ENCODE measurements at places on chromosomes 3 and 15.

- no peak for DNase-seq
Measured at GRCh38 chr15:90557186-90558084, 27.7 kb downstream of the CRTC3 start.

DNA sequence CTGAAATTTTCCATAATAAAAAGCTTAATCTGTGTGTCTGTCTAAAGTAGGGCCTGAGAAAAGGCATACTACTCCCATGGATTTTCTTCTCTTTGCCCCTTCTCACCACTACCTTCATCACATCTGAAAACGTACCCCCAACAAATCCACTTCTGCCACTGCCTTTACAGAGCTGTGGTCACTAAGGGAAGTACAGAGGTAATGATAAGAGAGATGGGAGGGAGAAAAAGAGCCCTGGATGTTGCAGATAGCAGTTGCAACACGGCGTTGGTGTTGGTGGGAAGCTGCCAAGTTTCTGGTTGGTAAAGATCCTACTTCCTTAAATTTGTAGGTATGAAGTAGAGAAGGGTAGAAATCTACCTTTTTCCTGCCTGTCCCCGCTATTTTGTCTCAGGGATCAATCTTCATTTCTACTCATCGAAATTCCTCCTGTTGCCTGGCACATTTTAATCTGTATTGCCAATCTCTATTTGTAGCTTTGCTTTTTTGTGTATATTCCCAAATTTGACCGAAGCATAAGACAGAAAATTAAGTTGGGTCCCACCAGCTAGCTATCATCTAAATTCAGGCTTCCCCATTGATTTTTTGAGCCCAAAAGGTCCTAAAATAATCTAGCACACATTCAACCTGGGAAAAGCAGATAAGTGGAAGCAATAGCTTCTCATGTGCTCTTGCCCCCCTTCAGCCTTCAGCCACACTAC is 102.9 kb downstream of the TFDP2 start:
- DNase-seq = no peak

DNA sequence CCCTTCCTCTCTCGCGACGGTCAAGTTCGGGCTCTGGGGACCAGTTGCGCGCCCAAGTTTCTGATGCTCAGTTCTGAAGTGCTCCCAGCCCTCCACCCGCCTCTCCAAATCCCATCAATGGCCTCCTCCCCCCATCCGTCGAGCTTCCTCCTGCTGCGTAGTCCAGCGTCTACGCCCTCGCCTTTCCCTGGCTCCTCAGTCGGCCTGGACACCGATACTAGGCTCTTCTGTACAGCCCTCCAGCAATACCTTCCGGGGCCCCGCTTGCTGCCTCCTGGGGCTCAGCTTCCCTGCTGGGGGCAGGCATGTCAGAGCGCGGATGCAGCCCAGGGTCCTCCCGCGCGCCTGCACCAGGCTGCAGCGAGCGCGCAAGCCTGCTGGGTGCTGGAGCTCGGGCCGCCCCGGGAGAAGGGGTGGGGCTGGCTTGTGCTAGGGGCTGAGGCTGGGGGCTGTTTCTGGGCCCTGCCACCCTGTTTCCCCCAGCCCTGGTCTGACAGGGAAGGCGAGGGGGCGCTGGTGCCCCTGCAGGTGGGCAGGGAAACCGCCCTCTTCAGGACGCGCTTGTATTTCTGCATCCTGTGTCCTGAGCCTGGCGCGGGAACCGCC is 353.3 kb upstream of the SUCLG2 start:
- peak; percentile 5 for DNase-seq

- DNase-seq = no peak
Measured at GRCh38 chr15:46088486-46089445, 453.9 kb downstream of the SQOR start.

GRCh38 chr15:85792912-85793590 is 1.7 kb downstream of the KLHL25 start:
- DNase-seq = peak; percentile 73

DNA sequence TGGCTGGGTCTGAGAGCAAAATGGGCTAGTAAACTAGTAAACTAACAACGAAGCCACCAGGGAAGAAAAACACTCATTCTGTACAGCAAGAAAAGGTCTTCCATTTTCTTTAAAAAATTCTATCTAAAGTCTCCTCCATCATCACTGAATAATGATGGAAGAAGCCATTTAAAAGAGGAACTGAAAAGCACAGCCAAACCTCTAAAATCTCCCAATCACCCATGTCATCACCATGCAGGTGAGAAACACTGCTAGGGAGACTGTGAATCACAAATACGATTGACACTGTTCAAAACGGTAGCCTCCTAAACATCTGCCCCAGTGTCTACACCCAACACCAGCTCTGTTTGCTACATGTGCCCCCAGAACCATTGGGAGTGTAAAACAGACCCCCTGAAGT is 140.4 kb downstream of the RORA start:
- no peak for DNase-seq

DNA sequence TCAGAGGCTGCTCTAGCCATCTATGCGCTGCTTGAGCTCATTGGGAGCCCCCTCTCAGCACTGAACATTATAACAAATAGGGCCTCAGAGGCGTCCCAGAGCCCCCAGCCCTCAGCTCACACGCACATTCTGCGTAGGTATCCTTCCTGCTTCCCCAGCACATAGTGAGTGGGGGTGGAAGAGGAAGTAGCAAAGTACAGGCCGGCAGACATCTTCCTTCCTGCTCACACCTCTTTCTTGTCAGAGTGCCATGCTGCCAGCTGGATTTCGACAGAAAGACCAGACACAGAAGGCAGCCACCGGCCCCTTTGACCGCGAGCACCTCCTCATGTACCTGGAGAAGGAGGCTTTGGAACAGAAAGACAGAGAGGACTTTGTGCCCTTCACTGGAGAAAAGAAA is 16.6 kb downstream of the TMOD2 start:
- DNase-seq = no peak

DNA sequence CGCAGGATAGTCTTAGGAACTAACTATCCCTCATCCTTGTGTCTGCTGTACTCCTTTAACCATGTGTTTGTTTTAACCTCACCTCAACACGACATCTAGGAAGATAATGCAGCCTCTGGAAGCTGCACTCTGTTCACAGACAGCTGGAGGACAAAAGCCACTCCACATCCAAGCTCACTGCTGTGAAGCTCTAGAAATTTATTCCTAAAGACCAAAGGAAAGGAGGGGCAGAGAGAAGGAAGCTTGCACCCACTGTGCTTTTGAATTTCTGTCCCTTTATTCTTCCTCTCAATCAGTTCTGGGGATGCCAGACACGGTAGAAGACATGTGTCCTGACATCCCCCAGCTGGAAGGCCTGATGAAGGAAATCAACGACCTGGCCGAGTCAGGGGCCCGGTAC is 182.9 kb upstream of the CHRM5 start:
- DNase-seq = no peak

DNA sequence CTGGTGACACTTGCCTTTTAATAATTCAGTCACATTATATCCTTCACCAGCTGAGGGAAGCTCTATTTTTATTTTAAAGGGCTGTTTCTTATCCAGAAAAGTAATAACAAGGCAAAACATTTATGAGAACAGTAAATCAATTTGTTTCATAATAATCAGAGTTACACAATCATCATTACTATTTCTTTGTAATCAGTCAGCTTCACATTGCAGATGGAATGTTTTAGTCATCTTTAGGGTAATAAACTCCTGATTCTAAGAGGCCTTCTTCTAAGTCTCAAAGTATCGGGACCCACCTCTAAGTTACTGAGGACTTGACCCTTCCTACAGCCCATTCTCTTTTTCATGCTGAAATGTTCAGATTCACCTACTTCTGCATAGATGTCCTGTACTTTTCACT is 298.3 kb upstream of the TGFBR2 start:
- DNase-seq = no peak

DNA sequence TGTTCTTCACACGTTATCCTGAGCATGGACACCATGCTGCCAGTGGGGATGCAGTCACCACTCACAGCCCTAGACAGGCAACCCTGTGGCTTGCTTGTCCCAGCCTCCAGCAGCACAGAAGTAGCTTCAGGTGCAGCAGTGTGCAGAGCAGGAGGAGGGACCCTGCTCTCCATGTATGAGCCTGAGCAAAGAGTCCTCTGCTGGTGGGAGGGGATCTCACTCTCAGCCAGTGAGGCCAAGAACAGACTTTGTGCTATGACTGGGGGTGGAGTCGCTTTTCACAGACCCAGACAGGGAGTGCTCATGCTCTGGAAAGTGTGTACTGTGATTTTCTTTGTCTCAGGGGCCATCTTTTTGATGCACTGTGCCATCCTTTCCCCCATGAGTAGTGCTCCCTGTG is 66.1 kb upstream of the NDN start:
- DNase-seq = no peak

DNA sequence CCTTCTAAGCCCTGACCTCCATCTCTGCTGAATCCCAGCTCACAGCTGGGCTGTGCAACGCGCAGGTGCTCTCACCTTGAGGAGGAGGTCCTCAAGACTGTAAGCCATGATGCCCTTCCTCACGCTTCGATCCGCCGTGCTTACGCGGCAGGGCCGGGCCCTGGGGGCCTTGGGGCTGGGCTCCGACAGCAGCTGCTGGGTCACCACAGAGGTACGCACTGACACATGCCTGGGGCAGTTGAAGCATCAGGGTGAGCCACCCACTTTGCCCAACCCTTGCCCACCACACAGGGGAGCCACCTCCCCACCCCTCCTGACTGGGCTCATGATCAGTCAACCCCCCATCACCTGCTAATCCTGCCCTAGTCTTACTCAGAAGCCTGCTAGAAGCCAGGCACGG is 3.1 kb downstream of the CIDEC start:
- no peak for DNase-seq

DNA sequence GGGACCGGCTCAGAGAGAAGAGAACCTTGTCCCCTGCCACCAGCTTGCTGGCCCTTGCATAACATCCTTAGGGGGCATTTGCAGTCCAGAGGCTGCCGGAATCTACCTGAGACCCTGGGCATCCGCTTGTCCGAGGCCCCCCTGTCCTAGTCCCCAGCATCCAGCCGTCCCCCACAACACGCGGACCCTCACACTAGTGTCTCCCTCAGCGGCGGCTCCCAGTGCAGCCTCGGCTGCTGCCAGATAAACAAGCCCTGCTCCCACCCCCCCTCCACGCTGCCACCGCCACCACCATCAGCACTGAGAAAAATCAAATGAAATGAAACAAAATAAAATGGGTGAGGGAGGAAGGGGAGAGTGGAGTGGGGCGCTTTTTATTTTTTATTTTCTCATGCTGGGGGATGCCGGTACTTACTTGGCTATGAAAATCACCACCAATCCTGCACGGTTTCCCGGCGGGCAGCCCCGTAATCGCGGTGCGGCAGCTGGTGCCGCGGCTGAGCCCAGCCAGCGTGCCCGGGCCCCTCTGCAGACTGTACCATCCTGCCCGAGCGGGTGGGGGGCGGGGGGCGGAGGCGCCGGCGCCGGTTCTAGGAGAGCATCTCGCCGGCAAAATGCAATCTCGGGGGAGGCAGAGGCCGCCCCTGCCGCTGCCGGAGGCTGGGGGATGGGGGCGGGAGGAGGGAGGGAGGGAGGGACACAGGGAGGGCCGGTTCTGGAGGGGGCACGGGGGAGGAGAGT is at the start of gene ATP2B2:
Gene ATP2B2, minus strand, starts transcription at position 537 of the 741 bp plus-strand sequence. CDS start 56,043 bp downstream, outside the sequence.
- no peak for DNase-seq

DNA sequence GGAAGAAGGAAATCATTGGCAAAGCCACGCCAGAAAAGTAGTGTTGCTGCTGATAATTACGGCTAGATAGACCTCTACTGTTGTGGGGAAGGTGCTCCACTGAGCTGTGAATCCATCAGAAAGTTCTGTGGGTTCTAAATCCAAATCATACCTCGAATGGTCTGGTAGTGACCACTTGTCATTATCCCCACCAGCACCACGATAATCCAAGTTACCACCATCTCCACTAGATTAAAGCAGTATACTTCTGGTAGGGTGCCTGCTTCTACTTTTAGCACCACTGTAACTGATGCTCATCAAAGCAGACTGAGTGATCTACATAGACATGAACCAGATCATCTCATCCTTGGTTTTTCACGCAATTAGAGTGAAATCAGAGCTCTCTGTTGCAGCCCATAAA is 185.5 kb downstream of the FMN1 start:
- no peak for DNase-seq

GRCh38 chr3:51355891-51356578 is 29.1 kb upstream of the MANF start:
- no peak for DNase-seq

- no peak for DNase-seq
Measured at GRCh38 chr3:115630850-115631249, 7.5 kb downstream of the GAP43 start.

- DNase-seq = peak; percentile 78
Measured at GRCh38 chr15:48925714-48926223, 38.0 kb downstream of the SHC4 start.

GRCh38 chr3:131007782-131008181 is 18.8 kb downstream of the ASTE1 start:
- no peak for DNase-seq

GRCh38 chr15:79373113-79373512 is 59.0 kb upstream of the MINAR1 start:
- DNase-seq = no peak

GRCh38 chr3:108505811-108506210 is 4.6 kb downstream of the MYH15 start:
- DNase-seq = peak; percentile 3

DNA sequence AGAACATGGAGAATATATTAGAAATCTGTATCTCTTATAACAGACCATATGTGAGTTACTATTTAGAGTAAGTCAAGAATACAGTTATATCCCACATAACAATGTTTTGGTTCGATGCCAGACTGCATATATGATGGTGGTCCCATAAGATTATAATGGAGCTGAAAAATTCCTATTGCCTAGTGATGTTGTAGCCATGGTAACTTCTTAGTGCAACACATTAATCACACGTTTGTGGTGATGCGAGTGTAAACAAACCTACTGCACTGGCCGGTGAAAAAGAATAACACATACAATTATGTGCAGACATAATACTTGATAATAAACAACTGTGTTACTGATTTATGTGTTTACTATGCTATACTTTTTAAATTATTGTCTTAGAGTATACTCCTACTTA is 69.8 kb upstream of the MNS1 start:
- DNase-seq = no peak

- DNase-seq = no peak
Measured at GRCh38 chr3:176696816-176697215, 500.5 kb downstream of the TBL1XR1 start.

- DNase-seq = no peak
Measured at GRCh38 chr3:65401359-65402305, 637.1 kb downstream of the MAGI1 start.

- no peak for DNase-seq
Measured at GRCh38 chr3:23751212-23751723, 54.5 kb upstream of the UBE2E1 start.

DNA sequence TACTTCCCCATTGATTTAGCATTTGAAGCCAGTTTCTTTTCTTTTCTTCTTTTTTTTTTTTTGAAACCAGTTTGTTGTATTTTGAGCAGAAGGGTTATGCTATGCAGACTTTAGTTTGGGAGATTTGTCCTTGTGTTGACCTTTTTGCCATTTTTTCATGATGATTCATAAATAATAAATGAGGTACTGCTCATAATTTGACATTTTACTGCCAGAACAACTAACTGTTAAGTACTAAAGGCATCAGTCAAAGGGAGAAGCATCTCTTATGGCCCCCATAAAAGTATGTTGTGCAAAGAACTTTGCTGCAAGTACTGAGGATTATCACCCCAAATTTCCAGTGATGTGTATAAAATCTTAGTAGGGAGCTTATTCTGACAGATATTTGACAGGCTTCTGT is 1.7 kb upstream of the GPR87 start:
- no peak for DNase-seq

Measured in activated CD4-positive, alpha-beta T cell treated with anti-CD3 and anti-CD28 coated beads, Interleukin-10, Interleukin-2, amounts not matched to agents 100 ng/mL and 50 ng/mL, durations not matched to agents 16 hours and 8 hours (primary cell).